Left colon (tissue), 2 donors: ENCODE measurements at places on chromosomes 2 and 18.

DNA sequence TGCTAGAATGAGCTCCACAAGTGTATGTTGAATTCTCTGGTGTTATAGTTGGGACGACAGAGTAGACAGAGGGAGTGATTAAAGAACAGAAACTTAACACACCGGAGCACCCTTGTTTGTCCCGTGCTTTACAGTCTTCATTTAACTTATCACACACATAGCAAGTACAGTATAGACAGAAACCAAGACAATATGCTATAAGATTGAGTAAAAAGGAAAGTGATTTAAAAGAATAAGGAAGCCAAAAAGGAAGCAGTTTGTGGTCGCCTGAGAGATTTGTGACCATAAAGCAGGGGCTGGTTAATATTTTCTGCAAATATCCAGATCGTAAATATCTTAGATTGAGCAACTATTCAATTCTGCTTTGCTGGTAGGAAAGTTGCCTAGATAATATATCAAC, 1128.4 kb downstream of the TSN start:
- DNase-seq = no peak

- no peak for DNase-seq
These were observed 74.0 kb downstream of the RHBDD1 start for GRCh38 chr2:226909836-226910235.

DNA sequence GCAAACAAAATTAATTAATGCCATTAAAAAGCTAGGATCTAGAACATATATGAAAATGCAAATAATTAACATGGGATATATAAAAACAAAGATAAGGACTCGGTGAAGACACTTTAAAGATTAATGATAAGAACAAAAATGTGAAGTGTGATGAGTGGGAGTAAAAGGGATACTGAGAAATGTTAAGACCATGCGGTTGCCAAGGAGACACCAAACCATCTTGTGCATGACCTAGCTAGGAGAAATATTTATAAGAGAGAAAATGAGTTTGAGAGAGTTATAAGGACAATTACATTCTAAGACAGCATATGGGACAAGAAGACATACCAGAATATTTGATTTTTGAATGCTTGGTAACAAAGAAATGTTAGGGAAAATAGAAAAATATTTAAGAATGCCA, 25.4 kb upstream of the MAP2 start:
- DNase-seq = no peak

- no peak for DNase-seq
These were observed 407.6 kb upstream of the KCNH7 start for GRCh38 chr2:163246135-163246534.

DNA sequence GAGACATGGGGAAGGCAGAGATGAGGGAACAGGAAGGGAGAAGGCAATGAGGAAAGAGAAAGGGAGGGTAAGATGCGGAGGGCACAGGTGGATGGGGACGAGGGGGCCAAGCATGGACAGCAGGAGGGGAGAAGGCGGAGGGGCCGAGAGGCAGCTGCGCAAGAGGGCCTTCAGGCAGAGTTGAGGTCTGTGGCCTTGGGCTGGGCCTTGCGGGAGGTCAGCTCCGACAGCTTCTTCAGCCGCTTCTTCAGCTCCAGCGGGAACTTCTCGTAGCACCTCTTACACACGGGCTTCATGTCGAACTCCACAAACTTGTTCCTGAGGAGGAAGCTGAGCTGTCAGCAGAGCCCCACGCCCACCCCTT, 6.9 kb upstream of the GPR17 start:
- no peak for DNase-seq
